ENCODE measurements at places on chromosomes 12 and 14.

GRCh38 chr12:64332296-64332695 is 58.3 kb downstream of the C12orf56 start:
- no peak for DNase-seq

- DNase-seq, result no peak
Observed at GRCh38 chr14:65772921-65773574, 360.5 kb downstream of the FUT8 start.

GRCh38 chr12:20097626-20098025 is 270.7 kb upstream of the PDE3A start:
- no peak for DNase-seq

DNA sequence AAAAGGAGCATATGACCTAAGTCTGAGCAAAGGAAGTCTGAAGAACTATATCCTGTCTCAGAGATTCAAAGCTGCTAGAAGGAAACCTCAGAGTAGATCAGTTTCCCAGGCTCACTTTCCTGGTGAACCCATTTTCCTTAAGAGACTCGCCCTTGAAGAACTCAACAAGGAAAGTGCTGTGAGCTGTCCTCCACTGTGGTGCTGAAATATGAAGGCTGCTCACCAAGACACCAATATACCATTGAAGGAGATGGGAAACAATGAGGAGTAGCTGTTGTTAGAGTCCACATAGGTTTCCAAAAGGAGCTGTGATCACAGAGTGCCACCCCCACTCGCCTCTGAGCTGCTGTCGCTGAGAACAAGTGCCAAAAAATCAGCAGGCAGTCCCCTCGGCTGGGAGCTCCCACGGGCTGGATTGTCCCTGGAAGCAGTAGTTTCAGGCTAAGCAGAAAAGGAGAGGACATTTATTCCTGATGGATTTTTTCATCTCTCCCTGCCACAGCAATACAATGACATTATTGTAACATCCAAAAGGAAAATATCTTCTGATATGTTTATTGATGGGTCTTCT is 282.1 kb downstream of the RPS29 start:
- no peak for DNase-seq

DNA sequence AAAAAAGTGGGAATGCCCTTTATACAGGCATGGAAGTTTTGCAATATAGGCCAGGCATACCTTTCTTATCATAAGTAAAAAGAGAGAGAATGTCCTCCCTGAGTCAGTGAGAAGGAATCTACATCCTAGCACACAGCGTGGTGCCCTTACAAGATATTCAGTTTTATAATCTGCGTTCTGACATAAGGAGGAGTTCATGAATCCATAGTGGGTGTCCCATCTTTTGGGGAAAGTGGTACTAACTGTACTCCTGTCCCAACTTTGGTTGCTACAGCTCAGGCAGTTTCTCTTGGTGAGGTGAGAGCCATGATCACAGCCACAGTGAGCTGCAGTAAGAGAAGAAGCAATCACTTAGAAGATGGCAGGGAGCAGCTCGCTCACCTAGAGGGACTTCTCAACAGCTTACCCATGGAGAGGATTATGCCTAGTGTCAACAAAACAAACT is 332.9 kb downstream of the BCAT1 start:
- no peak for DNase-seq
